ENCODE measurements at places on chromosomes 12 and 14.

DNA sequence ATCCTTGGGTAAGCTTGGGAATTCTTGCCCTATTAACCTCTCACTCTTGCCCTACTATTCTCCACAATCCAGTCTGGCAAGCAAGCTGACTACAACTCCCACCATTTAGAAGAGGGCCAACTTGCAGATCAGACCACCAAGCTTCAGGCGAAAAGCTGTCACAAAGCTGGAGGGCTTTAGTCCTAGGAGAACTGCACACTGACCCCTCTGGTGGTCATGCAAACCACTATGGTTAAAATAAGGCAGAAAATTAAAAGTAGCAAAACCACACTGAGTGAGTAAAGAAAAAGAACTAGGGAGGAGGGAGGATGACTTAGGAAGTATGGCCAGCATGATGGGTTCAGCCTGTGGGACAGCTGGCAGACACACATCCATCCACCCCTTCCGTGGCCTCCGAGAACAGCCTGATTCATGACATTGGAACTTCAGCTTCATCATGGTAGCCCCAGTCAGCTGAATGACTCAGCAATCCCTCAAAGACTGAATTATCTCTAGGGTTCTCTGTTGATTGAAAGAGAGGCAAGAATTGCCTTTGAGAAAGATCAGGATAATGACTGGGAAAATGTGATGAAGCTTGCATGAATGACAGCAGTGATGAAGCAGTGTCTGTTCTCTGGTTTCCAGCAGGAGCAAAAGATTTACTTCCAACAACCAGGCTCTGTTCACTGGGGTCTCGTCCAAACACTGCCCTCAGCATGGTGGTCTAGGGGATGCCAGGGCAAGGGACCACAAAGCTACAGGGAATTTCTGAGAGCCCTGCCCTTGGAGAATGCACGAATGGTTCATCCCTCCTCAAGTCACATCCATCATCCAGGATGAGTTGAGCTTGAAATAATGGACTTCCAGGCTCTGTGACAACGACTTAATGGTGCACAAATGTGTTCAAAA, 24.4 kb downstream of the PITPNM2 start:
- DNase-seq: peak; percentile 98

- DNase-seq: no peak
Measured at GRCh38 chr12:102423462-102423861, 56.9 kb downstream of the IGF1 start.

GRCh38 chr12:132432126-132432705, 57.7 kb upstream of the FBRSL1 start:
- no peak for DNase-seq

DNA sequence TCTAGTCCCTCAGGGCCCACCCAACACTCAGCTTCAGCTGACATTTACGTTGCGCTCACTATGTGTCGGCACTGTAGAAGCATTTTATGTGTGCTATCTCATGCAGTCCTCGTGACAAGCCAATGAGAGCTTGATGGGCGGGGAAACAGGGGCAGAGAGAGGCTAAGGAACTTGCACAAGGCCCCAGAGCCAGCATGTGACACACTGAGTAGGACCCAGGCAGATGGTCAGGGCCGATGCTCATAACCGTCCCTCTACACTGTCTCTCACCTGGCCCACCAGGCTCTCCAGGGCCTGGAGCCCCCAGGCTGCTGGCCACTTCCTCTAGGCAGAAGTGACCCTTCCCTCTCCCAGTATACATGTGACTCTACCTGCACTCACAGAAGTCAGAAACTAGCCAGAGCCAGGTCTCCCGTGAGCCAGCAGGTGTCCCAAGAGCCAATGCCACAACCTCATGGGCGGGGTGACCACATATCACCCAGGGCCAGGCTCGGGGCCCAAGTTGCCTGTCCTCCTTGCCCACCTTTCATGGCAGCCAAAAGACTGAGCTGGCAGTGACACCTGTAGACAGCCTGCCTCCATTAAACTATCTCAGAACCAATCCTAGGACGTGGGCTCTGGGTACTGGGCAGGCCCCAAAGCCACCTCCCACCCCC, 38.3 kb downstream of the TTC7B start:
- DNase-seq: no peak

DNA sequence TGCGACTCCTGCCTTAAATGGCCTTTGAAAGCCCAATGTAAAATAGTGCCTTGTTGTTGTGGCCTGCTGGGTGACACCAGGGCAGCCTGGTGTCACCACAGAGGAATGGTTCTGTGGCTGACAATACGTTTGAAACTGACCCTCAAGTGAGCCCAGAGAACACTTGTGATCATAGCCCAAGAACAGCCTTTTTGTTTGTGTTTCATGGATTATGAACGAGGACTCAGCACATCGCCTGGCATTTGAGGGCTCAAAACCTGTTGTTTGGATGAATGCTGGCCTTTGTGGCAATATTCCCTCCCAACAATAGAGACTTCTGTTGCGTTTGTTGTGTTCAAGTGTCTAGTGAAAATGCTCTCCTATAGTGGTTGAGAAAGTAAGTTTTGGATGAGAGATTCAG, 48.5 kb downstream of the TSPAN9 start:
- no peak for DNase-seq
